ENCODE measurements at places on chromosomes 11 and 22. TPM values are rescaled to one million over a fixed set of nuclear protein-coding genes. Genes with fewer than 3 reads are reported as not detected.

GRCh38 chr22:30324014-30324730, 2.6 kb downstream of the TBC1D10A start:
- H3K4me1 ChIP-seq, result peaks cover 31% of the 10 kb centered on the region
- peaks cover 30% of the 10 kb centered on the region for H3K36me3 ChIP-seq
- H3K27me3 ChIP-seq, result no peaks in the 10 kb centered on the region
- H3K4me3 ChIP-seq, result no peak overlapping the region
- DNase-seq, result no peak

DNA sequence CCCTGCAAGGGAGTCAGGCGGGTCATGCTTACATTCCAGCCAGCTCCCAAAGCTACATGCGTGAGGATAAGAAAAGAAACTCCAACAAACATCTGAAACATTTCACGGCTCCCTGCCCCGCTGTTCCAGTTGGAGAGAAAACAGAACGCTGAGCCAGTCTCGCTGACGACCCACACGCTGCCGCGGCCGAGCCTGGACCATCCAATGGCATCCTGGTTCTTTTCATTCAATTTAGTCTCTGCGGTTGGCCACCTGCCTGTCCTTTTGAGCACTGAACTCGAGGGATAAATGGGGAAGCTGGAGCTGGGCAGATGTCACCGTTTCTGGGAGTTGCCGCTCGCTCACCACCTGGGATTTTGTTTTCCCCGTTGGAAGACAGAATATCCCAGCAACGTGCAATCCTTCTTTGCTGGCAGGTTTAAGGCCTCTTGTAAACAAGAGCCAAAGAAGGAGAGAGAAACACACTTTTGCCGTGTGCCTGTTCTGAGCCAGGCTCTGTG, 45.3 kb upstream of the SHISAL1 start:
- no peaks in the 10 kb centered on the region for H3K36me3 ChIP-seq
- no peak for DNase-seq
- peaks cover 11% of the 10 kb centered on the region for H3K27me3 ChIP-seq
- H3K27ac ChIP-seq, result no peak overlapping the region

GRCh38 chr11:115699733-115700132, 195.5 kb upstream of the CADM1 start:
- no peaks in the 10 kb centered on the region for H3K27me3 ChIP-seq
- no peaks in the 10 kb centered on the region for H3K4me1 ChIP-seq
- DNase-seq, result no peak
- H3K36me3 ChIP-seq, result no peaks in the 10 kb centered on the region

GRCh38 chr22:44969817-44970216, 40.0 kb downstream of the PHF21B start:
- no peak overlapping the region for H3K4me3 ChIP-seq
- H3K4me1 ChIP-seq, result no peaks in the 10 kb centered on the region
- no peak overlapping the region for H3K27ac ChIP-seq
- DNase-seq, result no peak

GRCh38 chr11:33982661-33983060, 68.9 kb upstream of the CAPRIN1 start:
- no peak overlapping the region for H3K27ac ChIP-seq
- no peaks in the 10 kb centered on the region for H3K36me3 ChIP-seq
- H3K4me1 ChIP-seq, result no peaks in the 10 kb centered on the region
- no peak for DNase-seq
- no peaks in the 10 kb centered on the region for H3K27me3 ChIP-seq
- H3K4me3 ChIP-seq, result no peak overlapping the region

- H3K4me1 ChIP-seq, result peaks cover 4% of the 10 kb centered on the region
- peaks cover 3% of the 10 kb centered on the region for H3K36me3 ChIP-seq
- H3K27ac ChIP-seq, result no peak overlapping the region
- H3K4me3 ChIP-seq, result no peak overlapping the region
- H3K27me3 ChIP-seq, result no peaks in the 10 kb centered on the region
Observed at GRCh38 chr11:78217650-78218541, 29.2 kb downstream of the USP35 start.

GRCh38 chr22:33327348-33327860, 269.2 kb upstream of the SYN3 start:
- no peaks in the 10 kb centered on the region for H3K27me3 ChIP-seq
- no peaks in the 10 kb centered on the region for H3K36me3 ChIP-seq
- no peak for DNase-seq
- peaks cover 34% of the 10 kb centered on the region for H3K4me1 ChIP-seq

DNA sequence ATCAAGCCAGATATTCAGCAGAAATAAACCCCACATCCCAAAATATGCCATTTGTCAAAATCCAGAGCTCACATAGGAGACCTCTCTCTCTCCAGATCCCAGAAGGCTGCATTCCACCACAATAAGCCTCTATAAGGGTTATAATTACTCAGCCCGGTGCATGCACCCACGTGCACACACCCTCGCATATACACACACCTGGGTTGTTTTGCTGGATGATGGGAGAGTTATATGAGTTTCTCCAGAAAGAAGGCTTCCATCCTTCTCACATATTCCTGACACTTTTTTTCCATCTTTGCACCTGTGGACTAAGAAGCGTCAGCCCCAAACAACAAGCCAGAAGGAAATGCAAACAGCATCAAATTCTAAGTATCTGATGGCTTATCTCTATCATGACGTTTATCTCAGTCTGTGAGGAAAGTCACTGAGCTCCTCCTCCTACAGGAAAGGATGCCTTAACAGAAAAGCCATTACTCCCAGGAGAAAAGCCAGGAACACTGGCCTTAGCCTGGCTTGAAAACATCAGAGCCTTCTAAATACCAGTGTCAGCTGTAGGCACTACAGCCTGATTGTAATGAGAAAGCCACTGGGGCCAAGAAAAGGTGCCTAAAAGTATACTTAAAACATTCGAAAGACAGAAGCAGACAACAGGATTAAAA, 253.2 kb downstream of the LARGE1 start:
- H3K4me1 ChIP-seq, result peaks cover 29% of the 10 kb centered on the region
- DNase-seq, result no peak
- no peaks in the 10 kb centered on the region for H3K36me3 ChIP-seq
- no peak overlapping the region for H3K4me3 ChIP-seq
- H3K27ac ChIP-seq, result no peak overlapping the region
- H3K27me3 ChIP-seq, result no peaks in the 10 kb centered on the region

Gene MIOX
- polyA plus RNA-seq, result 0.12 TPM

Gene TNNT3
- polyA plus RNA-seq, result 2.5 TPM

Gene NXPE2
- polyA plus RNA-seq, result not detected

Gene ACR
- polyA plus RNA-seq, result not detected

Gene MMP7
- not detected for polyA plus RNA-seq

Gene BACE1
- 0.06 TPM for polyA plus RNA-seq
